ENCODE measurements at places on chromosomes 13 and 19.

DNA sequence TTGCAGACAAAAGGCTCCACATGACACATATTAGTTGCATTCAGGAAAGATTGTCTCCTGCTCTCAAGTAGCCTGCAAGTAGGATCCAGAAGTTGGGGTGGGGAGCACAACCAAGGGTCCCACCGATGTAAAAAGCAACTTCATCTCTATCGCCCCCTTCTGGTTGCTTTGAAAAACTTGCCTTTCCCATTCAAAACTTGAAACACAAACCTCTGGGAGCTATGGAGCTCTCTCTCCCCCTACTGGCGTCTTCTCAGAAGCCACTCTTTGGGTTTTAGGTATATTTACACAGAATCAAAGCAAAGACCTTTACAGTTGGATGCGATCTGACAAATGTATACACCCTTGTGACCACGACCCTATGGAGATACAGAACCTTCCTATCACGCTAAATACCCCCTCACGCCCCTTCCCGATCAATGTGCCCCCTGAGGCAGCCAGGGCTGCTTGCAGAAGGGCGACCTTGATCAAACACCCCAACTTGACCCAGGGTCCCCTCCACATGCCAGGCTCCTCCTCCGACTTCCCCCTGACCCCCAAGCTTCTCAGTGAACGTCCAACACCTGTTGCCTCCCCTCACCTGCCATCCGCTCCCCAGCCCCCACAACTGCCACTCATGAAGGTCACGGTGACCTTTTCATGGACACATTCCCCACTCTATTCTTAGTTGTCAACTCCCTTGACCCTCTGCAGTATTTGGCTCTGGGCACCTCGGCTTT, 10.1 kb downstream of the NOSIP start:
- peak; percentile 55 for DNase-seq

DNA sequence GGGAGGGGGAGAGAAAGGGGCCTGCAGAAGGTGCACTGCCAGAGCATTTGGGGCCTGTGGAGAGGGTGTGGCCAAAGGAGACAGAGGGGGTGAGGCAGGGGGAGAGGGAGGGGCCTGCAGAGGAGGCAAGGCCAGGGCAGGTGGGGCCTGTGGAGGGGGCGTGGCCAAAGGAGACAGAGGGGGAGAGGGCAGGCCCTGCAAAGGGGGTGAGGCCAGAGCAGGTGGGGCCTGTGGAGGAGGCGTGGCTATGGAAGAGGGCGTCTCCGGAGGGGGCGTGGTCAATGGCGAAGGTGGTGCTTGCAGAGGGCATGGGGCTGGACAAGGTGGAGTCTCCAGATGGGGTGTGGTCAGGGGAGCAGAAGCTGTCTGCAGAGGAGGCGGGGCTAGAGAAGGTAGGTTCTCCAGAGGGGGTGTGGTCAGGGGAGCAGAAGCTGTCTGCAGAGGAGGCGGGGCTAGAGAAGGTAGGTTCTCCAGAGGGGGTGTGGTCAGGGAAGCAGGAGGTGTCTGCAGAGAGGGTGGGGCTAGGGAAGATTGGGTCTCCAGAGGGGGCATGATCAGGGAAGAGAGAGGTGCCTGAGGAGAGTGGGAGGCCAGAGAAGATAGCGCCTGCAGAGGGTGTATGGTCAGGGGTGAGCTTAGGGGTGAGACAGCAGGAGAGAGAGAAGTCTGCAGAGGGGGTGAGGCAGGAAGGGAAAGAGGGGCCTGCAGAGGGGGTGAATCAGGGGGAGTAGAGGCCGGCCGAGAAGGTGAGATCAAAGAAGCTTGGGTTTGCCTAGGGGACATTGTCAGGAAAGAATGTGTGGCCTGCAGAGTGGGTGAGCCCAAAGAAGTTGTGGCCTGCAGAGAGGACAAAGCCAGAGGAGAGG, 3.4 kb downstream of the PRR36 start:
- DNase-seq = peak; percentile 81

DNA sequence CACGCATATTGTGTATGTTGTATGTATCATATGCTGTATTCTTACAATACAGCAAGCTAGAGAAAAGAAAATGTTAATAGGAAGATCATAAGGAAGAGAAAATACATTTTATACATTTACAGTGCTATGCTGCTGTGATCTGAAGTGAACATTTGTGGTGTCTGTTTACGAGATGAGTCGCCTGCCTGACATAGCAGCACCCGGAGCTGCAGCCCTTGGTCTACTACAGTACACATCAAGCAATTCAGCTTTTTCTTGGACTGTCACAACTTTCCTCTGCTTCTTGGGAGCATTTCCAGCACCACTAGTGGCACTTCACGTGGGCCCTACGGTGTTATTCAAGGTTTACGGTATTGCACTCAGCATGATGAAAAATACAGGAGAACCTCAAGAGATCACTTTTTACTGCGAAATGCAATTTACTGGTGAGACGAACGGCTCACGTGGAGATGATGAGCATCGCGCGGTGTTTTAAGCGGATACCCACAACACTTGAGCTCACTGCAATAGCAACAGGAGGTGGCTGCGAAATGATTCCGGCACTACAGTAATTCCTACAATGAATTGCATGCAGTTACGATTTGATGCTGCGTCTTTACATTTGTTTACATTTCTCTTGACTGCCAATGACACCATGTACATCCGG, 308.4 kb downstream of the FGF9 start:
- DNase-seq = peak; percentile 61

GRCh38 chr13:88651531-88651930, 980.4 kb downstream of the SLITRK5 start:
- DNase-seq = no peak

GRCh38 chr19:903266-903797, 9.7 kb downstream of the R3HDM4 start:
- no peak for DNase-seq

Data from DMS153 (cell line).